Fibroblast of the aortic adventitia (primary cell): ENCODE measurements at places on chromosomes 11 and 22. TPM values are rescaled to one million over a fixed set of nuclear protein-coding genes. Genes with fewer than 3 reads are reported as not detected.

SCGB1A1 gene
- total RNA-seq: not detected in 2 replicates

BRSK2 gene
- total RNA-seq: 0.36 TPM in 1 of 2 replicates, not detected in the other

AQP11 gene
- 2.8 and 3.3 TPM in 2 replicates for total RNA-seq

CXCR5 gene
- total RNA-seq: not detected in 2 replicates

FAM83F gene
- total RNA-seq: not detected in 2 replicates

TRIM64C gene
- total RNA-seq: not detected in 2 replicates

FAM227A gene
- 0.74 and 2.0 TPM in 2 replicates for total RNA-seq

MAJIN gene
- total RNA-seq: not detected in 2 replicates

CASP5 gene
- total RNA-seq: not detected in 2 replicates

OR51D1 gene
- not detected in 2 replicates for total RNA-seq

OR52B2 gene
- not detected in 2 replicates for total RNA-seq

INPP5J gene
- total RNA-seq: under 0.01 and 0.41 TPM in 2 replicates

RASSF7 gene
- total RNA-seq: 1.6 and 2.5 TPM in 2 replicates

SMCO4 gene
- 6.7 and 7.3 TPM in 2 replicates for total RNA-seq

GAS2 gene
- 0.90 and 5.8 TPM in 2 replicates for total RNA-seq

KCNQ1 gene
- not detected in 2 replicates for total RNA-seq

CDC45 gene
- total RNA-seq: 2.3 and 22.9 TPM in 2 replicates

EMID1 gene
- total RNA-seq: 0.08 TPM in 1 of 2 replicates, not detected in the other

NCF4 gene
- not detected in 2 replicates for total RNA-seq

SCGB1C1 gene
- total RNA-seq: not detected in 2 replicates

BLID gene
- total RNA-seq: 2.1 and 30.6 TPM in 2 replicates

SYT7 gene
- total RNA-seq: 7.0 and 112 TPM in 2 replicates

MS4A3 gene
- not detected in 2 replicates for total RNA-seq

LGR4 gene
- total RNA-seq: 16.3 and 25.1 TPM in 2 replicates

RANGAP1 gene
- 78.5 and 89.4 TPM in 2 replicates for total RNA-seq

DENND6B gene
- total RNA-seq: 2.8 and 4.3 TPM in 2 replicates

SIK2 gene
- 8.8 and 16.6 TPM in 2 replicates for total RNA-seq

TRIM66 gene
- 4.1 and 5.6 TPM in 2 replicates for total RNA-seq

PES1 gene
- 54.9 and 189 TPM in 2 replicates for total RNA-seq

SLC22A8 gene
- total RNA-seq: not detected in 2 replicates

C22orf42 gene
- not detected in 2 replicates for total RNA-seq

ATG16L2 gene
- total RNA-seq: 9.1 and 12.4 TPM in 2 replicates
